Hypothalamus (tissue), 51 donors: ENCODE measurements at places on chromosomes 16 and 17.

DNA sequence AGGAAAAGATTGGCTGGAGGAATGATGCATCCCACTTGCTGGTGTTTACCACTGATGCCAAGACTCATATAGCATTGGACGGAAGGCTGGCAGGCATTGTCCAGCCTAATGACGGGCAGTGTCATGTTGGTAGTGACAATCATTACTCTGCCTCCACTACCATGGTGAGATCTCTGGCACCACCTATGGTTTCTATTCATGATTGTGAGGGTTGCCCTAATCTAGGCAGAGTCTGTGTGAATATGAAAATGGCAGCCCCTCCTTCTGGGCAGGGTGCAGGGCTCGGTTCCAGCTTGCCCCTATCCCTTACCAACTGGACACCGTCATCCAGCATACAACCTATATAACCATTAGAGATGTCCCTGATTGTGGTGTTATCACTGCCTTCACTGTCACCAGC is 33.4 kb downstream of the ITGB3 start:
- no peak for DNase-seq

DNA sequence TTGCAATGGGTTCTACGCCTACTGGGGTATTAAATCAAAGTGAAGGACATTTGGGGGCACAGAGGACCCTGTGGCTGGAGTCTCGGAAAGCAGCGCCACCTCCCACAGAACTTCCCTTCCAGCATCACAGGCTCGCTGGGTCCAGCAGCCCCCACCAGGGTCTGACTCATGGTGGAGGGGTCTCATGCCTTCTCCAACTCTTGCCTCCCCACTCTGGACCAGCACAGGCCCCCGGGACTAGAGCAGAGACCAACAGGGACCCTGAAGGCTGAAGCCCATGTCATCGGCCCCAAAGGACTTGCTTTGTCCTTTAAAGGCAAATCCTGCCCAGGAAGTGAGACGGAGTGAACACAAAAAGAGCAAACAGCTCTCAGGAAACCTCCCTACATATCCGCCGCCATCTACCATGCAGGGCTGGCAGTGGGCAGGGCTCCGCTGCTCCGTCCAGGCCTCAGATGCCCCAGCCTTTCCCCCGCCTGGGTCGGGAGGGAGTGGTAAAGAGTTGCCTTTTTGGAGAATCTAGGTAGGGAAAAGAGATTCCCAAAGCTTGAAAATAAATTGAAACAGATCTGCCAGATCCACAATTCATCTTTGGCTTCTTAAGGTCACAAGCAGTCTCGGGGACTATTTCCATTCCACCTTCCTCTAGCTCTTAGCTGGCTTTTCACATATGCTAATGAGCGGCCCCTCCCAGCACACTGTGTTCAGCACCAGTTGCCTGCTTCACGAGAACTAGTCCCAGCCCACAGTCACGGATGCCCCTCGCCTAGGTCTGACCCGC is 2.1 kb upstream of the GPRC5C start:
- no peak for DNase-seq

GRCh38 chr17:61335105-61335844 is 64.4 kb upstream of the TBX2 start:
- DNase-seq, result no peak

GRCh38 chr17:290121-290521 is 62.5 kb downstream of the RPH3AL start:
- DNase-seq, result no peak

GRCh38 chr17:71068408-71068750 is 899.0 kb downstream of the KCNJ2 start:
- DNase-seq, result no peak

GRCh38 chr16:21959050-21959449 is 5.9 kb downstream of the UQCRC2 start:
- no peak for DNase-seq

DNA sequence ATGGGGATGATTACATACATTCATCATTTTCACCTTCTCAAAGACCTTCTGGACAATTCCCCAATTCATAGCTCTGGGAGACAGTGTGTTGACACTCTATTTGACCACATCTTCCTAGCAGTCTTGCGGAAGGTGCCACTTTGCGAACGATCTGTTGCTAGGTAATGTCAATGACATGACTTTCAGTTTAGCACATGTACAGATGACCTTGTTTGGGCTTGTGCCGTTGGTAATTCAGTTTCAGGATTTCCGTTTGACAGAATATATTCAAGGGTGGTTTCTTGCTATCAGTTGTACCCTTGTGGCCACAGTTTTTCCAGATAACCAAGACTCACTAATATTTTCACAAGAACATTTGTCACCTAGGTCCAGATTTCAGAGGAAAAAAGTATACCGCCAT is 478.2 kb downstream of the WWOX start:
- no peak for DNase-seq
